ENCODE measurements at places on chromosomes 5 and 9. TPM values are rescaled to one million over a fixed set of nuclear protein-coding genes. Genes with fewer than 3 reads are reported as not detected.

Gene APBA1
- total RNA-seq, result 11.3 TPM

- DNase-seq, result no peak
Measured at GRCh38 chr5:151900891-151901290, 23.8 kb downstream of the GLRA1 start.

DNA sequence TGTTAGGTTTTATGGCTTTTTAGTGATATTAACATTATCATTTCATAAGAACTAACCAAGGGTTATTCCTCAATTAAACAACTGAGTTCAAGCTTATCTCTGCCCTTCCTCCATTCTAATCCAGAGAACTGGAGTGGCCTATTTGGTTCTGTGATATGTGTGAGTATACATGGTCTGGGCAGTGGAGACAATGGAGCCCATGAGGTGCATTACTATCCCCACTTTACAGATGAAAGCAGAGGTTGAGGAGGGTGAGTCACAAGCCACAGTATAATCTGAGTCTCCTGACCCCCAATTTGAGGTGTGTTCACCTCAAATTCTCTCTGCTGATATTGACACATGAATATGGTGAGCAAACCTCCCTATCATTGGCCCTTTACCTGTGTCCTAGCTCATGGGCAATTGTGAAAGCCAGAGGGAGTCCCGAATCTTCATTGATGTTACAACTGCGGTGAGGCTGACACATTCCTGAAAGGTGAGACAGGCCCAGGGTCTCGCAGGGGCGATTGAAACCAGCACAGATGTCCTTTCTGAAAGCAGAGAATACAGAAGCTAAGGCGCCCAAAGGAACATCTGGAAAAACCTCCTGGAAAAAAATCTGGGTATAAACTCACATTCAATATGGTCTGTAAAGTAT is 217.2 kb downstream of the TARS1 start:
- DNase-seq, result no peak

- no peak for DNase-seq
Measured at GRCh38 chr9:73231203-73231602, 79.5 kb downstream of the ANXA1 start.

DNA sequence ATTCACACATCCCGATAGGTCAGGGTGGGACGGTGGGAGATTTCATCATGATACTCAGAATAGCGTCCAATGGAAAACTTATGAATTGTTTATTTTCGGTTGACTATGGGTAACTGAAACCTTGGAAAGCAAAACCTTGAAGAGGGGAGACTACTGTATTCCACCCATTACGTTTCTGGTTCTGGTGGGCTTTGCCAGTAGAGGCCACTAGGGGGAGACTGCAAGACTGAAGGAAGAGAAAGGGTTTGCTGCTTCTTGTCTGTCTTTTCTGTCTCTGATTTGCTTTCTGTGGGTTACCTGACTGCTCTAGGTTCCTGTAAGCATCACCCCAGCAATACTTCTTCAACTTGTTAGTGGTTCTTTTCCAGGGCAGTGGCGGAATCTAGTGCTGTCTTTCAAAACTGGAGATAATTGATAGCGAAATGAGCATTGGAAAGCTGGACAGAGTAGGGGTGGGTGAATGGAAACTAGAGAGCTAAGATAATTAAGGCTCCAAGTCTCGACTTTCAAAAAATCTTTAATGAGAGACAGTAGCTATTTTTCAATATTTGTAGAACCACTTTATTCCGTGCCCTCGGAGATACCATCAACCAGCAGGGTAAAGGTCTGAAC is 27.0 kb downstream of the GRIN3A start:
- DNase-seq, result no peak

Gene TMEM171
- 179 TPM for total RNA-seq

Gene SPATA31A3
- total RNA-seq, result not detected

GRCh38 chr5:80711216-80711615 is 56.4 kb upstream of the DHFR start:
- no peak for DNase-seq

DNA sequence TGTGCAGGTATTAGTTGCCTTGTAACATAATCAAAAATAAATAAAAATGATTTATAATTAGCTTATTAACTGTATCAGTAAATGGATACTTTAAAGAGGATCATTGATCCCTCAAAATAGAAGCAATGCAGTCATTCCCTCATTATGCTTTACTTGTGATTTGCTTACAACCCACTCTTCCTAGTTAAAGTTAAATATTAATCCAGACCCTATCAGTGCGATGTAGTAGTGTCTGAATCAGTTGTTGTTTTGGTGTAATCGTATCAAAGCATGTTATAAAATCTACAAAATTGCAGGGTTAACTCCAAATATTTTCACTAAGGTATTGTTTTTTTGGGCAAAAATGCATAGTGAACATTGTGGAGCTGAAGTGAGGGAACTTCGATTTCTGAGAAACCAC is 17.6 kb downstream of the TENT4A start:
- DNase-seq, result no peak

DNA sequence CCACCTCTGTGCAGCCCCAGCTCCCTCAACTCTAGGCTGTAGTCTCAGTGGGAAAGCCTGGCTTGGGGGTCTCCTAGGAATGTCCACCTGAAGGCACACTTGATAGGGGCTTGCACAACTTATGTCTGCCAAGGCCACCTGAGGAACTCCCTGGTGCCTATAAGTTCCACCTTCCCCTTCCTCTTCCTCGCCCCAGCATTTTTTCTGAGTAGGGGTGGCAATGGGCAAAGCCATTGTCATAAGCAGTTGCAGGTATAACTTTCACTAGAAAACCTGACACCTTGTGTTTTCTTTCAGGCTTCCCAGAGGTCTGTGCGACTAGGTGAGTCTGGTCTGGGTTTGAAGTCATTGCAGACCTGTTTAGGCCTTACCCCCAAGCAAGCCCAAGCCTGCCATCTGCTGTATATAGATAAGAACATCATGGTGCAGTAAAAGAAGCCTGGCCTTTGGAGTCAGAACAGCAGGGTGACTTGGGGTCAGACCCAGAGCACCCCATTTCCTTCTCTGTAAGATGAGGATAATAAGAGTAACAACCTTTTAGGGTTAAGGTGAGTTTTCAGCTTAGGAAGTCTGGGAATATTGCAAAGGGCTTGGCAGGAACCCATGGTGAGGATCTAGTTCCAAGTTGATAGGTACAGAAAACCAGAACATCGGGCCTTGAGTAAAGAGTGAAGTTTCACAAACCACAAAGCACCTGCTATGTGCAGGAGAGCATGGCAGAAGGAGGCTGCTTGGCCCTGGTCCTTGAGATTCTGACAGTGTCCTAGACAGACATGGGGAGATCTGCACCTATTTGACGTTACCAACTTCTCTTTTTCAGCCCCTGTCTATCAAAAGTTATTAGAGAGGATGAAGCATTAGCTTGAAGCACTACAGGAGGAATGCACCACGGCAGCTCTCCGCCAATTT is 33.8 kb downstream of the TGFBI start:
- no peak for DNase-seq

DNA sequence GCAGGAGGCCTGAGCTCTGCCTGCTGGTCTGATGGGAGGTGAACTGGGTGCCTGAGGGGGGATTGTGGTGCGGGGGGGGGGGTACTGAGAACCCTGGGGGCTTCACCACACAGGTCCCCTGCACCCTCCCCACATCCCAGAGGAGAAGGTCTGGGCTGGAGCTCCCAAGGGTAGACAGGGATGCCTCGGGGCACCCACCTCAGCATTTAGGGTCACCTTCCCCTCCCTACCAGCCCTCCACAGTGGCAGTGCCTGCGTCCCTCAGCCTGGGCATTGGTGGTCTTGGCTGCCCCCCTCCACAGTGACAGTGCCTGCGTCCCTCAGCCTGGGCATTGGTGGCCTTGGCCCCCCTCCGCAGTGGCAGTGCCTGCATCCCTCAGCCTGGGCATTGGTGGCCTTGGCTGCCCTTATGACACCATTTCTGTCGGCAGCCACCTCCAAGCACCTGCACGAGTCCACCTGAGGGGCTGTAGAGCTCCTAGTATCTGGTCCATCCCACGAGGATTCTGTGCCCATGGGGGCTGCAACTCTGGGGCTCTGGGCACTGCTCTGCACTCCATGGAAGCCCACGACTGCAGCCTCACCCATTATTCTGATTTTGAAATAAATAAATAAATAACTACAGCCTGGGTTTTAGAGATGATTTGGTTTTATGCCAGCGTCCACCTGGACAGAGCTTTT is 21.5 kb downstream of the NKD2 start:
- no peak for DNase-seq

- DNase-seq, result peak; percentile 75
Measured at GRCh38 chr5:67268231-67269021, 71.8 kb upstream of the CD180 start.

DNA sequence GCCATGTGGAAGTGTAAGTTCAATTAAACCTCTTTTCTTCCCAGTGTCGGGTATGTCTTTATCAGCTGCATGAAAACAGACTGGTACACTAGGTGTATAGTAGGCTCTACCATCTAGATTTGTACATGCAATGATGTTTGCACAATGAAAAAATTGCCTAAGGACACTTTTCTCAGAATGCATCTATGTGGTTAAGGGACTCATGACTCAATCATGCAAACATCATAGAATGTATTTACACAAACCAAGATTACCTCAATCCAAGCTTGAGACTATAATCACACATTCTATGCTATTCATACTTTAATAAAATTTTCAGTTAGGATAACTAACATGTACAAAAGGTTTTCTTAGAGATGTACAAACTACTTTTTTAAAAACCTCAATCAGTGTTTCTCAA is 1164.5 kb downstream of the CDH12 start:
- DNase-seq, result no peak

Measured in transverse colon (tissue), 4 donors.